AG08396 (cell line): ENCODE measurements at places on chromosomes 6 and 20.

DNA sequence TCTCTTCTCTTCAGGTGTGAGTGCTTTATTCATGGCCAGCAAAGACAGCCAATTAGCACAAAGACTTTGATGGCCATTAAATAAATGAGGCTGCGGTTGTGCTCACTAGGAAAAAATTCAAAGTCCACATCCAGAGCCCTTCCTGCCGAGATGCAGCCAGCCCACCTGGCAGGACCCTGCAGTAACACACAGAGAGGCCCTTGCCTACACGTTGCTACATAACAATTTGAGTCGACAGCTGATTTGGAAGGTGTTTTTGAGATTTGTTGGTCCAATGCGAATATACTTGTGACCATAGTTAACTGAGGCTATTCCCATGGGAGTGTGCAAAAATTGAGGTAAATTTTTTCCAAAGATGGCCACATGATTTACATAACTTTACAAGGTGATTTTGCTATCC is 605.4 kb upstream of the HTR1E start:
- no peak for DNase-seq

GRCh38 chr6:135451617-135452190 is 45.8 kb downstream of the AHI1 start:
- DNase-seq, result peak; percentile 9

- DNase-seq, result no peak
These were observed 193.6 kb upstream of the FOXQ1 start for GRCh38 chr6:1118287-1118647.

DNA sequence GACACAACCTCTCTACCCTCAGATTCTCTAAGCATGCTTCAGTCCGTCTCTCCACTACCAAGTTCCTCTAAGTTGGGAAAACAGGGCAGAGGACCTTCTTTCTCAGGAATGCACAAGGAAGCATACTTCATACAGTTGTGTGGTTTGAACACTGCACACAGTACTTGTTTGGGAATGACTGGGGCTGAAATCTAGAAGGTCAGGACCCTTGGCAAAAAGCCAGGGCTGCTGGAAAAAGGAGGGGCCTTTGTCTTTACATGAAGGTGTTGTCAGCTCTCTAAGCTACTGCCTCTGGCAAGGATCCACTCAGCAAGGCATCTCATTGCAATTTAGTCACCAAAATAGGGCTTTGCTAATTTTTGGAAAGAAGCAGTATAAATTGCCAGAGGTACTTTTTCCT is 20.7 kb upstream of the HEY2 start:
- no peak for DNase-seq
